T-helper 17 cell (primary cell): ENCODE measurements at places on chromosomes 2 and 18. TPM values are rescaled to one million over a fixed set of nuclear protein-coding genes. Genes with fewer than 3 reads are reported as not detected.

Gene IGFBP5
- total RNA-seq, result not detected

Gene SNED1
- 42.0 TPM for total RNA-seq

DNA sequence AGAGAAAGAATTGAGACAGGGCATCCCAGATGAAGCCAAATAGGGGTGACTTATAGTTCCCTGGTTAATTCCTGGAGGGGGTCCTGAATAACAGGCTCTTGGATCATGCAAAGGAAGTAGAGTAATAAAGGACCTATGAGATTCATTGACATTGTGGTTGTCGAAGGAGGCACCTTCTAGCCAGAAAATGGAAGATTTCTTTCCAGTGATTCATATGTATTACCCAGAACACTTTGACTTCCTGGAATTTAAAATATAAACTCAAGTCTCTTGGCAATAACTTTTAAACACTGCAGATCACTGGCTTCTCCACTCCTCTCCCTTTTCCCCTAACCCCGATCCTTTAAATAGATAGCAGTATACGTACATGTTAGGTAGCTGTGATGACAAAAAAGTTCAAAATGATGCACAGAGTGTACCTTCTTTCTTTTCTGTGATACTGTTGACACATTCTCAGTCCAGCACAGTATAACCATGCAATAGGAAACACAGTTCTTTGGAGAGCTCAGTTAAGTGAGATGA, 211.8 kb downstream of the LTBP1 start:
- no peak for DNase-seq

- DNase-seq, result peak; percentile 36
These were observed 10.6 kb upstream of the ITGB6 start for GRCh38 chr2:160210599-160211138.

GRCh38 chr2:1740716-1741589, 3.4 kb downstream of the PXDN start:
- no peak for DNase-seq
